ENCODE measurements at places on chromosomes 2 and 18.

- DNase-seq: no peak
Measured at GRCh38 chr18:616380-616995, 19.7 kb downstream of the CLUL1 start.

DNA sequence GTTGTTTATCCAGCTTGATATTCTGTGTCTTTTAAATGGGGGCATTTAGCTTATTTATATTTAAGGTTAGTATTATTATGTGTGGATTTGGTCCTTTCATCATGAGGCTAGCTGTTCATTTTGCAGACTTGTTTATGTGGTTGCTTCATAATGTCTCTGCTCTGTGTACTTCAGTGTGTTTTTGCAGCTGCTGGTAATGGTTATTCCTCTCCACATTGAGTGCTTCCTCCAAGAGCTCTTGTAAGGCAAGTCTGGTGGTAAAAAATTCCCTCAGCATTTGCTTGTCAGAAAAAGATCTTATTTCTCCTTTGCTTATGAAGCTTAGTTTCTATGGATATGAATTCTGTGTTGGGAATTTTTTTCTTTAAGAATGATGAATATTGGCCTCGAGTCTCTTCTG, 47.8 kb upstream of the NT5C1B start:
- DNase-seq: no peak

DNA sequence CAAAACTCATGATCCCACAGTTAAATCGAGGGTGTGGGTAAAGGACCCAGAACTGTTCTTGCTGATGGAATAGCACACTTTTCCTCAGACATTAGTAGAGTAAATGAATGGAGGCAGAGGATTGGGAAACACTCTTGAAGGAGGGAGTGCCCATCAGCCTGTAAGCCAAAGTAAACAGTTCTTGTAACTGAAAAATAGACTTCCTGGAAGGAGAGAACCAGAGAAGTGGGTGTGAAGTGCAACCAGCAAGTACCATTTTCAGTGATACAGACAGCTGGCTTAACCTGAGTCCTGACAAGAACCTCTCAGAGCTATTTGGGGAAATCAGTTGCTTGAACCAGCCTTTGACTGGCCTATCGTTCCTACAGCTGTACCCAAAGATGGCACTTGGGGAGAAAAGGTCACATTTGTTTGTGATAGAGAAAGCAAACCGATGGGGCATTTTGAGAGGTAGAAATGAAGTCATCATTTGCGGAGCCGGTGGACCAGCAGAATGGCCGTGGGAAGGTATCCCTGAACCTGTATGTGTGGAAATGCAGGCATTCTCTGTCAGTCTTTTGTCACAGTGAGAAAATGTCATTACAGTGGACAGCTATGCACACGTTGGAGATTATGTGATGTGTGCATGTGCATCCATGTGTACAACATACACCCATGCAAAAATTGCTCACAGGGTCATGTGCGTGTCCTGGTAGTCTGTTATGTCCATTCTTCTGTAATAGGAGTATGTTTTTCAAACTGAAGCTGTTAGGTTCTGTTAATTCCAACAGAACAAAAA, 17.8 kb downstream of the CRIM1 start:
- DNase-seq: no peak

GRCh38 chr2:204289066-204289465, 256.2 kb upstream of the PARD3B start:
- no peak for DNase-seq

- no peak for DNase-seq
Measured at GRCh38 chr2:240245706-240246105, 105.2 kb upstream of the OTOS start.
